ENCODE measurements at places on chromosomes 4 and X.
A peak's percentile ranks its signal among the peaks of the same experiment; 100 is the strongest.

DNA sequence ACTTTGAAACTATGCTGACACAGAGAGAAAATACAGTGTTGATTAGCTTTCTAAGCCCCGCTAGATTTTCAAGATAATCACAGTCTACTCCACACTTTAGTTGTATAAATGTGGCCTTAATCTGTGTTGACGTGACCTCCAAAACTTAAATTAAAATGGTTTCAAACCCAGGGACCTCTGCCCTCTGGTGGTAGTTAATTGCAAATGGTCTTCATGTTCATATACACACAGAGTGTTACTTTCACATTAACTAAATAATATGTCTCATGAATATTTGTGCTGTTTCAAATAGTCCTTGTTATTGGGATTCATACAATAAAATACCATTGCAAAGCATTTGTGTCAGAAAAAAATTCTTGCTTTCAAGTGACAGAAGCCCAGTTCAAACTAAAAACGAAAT, 64.3 kb downstream of the TASL start:
- no peak for DNase-seq

DNA sequence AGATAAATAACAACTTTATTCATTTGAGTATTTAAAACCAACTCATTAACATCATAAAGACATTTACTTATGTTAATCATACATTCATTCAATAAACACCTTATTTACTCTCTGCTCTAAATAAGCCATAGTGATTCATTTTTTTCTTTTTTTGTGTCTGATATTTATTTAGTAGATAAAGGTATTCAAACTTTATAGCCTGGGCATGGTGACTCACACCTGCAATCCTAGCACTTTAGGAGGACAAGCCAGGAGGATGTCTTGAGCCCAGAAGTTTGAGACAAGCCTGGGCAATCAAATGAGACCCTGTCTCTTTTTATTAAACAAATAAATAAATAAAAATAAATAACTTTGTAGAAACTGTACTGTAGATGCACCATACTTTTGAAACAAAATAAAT, 771.3 kb upstream of the PCDH7 start:
- no peak for DNase-seq

DNA sequence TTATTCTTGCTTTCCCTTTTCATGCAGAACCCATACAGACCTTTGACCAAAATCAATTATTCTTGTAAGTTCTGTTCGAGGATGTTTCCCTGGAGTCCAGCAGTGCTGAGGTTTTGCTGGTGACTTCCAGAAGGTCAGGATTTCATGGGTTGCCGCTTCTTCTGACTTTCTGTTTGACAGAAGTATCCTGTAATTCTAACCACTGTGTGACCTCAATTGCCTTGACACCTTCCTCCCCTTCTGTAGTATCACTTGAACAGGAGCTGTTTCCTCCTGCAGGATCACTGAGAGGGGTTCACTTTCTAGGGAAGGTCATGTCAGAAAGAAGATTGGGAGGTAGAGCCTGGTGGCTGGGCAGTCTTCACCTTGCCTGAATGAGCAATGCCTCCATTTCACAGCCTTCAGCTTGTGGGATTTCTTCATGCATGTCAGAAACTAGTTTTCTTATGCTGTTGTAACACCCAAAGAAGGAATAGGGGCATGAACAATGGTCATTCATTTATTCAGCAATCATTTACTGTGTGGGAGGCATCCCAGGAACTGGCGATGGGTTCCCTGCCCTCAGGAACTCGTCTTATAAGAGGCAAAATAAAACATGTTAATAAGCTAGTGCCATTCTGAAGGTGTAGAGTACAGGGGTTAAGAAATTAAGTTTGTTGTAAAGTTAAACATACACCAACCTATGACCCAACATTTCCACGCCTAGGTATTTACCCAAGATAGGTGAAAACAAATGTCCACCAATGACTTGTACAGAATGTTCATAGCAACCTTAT, 205.9 kb downstream of the SOWAHB start:
- DNase-seq, result no peak

GRCh38 chrX:134461437-134461836, 1.5 kb downstream of the HPRT1 start:
- no peak for DNase-seq

GRCh38 chr4:38308728-38309311, 348.6 kb downstream of the PTTG2 start:
- DNase-seq, result no peak

GRCh38 chr4:147822128-147822527, 90.2 kb downstream of the ARHGAP10 start:
- DNase-seq, result no peak

DNA sequence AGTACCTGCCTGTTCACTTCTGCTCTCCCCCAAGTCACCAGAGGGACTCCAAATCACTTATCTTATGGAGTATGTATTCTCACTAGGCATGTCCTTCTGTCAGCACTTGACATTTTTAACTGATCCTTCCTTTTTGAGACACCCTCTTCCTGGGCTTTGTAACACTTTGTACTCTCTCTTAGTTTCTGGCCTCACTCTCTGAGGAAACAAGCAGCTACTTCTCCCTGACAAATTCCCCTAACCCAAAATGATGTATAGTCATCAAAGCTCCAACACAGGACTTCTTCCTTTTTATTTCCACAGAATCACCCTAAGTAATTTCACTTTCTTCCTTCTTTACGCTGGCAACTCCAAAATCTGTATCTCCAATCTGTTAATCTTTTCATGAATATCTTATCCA, 101.8 kb downstream of the ARAP2 start:
- no peak for DNase-seq

- DNase-seq, result no peak
These were observed 19.2 kb downstream of the SLC9A7 start for GRCh38 chrX:46739736-46740135.

DNA sequence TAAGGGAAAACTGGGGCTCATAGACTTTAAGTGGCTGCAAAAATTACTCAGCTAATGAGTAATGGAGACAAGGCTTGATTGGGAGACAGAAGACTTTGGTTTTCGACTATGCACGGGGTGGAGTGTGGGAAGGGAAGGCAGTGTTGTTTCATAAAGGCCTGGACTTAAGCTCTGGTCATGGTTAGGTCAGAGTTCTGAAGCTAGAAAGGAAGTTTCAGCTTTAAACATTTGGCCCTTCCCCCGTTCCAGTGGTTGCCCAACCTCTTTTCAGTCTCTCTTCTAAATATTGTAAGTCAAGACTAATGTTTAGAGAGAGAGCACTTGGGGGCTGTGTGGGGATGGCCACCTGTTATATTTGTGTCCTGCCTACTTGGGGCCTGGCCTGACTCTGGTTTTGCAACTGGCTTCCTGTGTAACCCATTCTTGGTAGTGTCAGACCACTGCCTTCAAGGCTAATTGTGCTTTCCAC, 21.0 kb downstream of the MSN start:
- DNase-seq, result no peak

DNA sequence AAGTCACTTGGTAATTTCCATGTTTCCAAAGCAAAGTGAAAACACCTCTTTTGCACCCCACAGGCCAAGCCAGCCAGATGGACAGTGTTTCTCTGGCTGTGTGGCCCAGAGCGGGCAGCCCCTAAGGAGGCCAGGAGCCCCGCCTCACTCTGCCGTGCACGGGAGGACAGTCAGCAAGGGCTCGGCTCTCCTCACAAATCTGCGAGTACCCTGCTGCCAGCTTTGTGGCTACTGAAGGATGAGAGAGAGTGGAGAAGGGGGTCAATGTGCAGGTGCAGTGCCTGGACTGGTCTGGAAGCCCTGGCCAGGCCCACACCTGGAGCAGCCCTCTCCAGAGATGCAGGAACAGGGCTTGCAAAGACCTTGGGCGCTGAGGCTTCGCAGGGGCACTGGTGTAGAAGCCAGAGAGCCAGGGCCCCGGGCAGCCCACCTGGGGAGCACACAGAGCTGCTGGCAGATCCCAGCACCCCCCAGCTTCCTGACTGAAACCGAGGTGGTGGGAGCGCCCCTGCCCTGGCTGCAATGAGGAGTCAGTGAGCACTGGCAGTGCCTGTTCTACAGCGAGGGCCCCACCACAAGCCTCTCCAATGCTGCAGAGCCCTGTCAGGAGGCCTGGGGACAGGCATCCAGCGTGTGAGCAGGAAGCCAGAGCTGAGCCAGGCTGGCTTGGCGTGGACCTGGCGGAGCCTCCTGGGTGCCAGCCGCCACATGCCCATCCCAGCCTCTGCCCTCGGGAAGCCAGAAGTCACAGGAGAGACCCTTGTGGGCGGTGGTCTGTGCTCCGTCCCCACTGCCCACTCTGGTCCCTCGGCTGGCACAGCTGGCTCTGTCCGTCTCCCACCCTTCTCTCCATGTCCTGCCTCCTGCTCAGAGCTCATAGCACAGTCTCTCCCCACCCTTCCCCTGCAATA, 3.9 kb downstream of the SPON2 start:
- no peak for DNase-seq

DNA sequence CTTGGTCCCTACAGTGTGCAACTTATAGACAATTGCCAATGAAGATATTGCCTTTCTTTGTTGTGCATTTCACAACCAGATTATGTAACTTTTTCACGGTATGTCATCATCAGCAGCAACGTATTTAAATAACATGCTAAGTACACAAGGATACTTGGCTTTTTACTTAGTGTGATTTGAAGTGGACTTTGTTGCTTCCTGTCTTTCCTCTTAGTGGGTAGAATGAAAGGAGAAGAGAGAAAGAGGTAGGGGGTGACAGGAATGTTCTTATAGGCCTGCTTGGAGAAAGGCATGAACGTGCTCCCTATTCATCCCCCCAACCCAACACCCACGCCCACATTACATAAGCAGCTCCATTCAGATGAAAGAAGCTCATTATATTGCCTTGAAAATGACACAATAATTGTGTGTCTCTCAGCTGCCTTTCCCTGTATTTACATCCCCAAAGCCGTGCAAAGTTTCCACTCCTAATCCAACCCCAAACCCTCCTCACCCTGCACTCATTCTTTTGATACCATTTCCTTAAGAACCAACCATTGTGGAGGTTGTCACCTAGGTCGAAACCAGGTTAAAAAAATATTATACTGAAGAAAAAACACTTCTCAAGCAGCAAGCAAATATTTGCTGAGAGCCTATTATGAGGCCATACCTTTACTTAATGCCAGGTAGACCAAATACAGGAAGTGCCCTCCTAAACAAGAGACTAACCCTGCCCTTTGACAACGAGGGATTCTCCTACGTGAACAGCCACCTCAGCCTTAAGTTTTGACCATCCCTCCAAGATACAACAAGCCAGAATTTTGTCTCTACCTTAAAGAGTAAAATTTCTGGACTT, 25.2 kb upstream of the GK start:
- DNase-seq, result no peak

DNA sequence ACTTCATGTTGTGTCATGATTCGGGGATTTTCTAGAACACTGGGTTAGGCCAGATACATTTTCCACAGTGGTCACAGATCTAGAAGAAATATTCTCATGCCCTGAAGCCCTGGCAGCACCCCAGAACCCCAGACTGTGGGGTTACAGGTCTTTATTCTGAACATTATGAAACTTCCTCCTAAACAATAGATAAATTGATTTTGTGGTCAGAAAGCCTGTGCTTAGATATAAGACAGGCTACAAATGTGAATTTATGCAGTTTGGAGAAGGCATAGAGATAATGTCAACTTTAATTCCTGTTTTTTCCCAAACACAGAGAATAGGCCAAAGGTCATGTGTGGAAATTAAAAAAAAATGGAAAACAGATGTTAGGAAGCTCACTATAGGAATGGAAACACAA, 492.9 kb downstream of the SPRY1 start:
- DNase-seq, result no peak

- DNase-seq, result no peak
These were observed 270.7 kb downstream of the GRXCR1 start for GRCh38 chr4:43163101-43163792.

- no peak for DNase-seq
These were observed 380.7 kb upstream of the CPXCR1 start for GRCh38 chrX:88366314-88366713.

GRCh38 chr4:17336524-17336961, 175.3 kb downstream of the QDPR start:
- DNase-seq, result peak; percentile 53

GRCh38 chr4:87532907-87533306, 3.7 kb upstream of the SPARCL1 start:
- no peak for DNase-seq

DNA sequence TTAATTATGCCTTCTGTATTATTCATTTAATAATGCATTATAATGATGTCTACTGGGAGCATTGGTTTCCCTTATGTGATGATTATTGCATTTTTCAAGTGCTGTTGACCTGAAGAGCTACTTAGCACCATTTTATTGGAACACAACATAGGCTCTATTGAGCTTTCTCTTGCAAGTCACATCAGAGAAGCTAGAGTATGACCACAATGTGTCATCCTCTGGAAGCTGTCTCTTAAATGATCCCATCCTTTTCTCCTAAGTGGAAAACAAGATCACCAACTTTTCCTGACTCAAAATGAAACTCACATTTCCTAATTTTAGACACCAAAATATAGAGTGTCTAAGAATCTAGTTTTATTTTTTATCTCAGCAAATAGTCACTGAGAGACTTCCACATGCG, 1451.9 kb downstream of the PCDH7 start:
- DNase-seq, result no peak

GRCh38 chr4:1784789-1785591, 8.1 kb upstream of the FGFR3 start:
- DNase-seq, result no peak

- no peak for DNase-seq
These were observed 104.7 kb upstream of the NOCT start for GRCh38 chr4:138910914-138911336.

DNA sequence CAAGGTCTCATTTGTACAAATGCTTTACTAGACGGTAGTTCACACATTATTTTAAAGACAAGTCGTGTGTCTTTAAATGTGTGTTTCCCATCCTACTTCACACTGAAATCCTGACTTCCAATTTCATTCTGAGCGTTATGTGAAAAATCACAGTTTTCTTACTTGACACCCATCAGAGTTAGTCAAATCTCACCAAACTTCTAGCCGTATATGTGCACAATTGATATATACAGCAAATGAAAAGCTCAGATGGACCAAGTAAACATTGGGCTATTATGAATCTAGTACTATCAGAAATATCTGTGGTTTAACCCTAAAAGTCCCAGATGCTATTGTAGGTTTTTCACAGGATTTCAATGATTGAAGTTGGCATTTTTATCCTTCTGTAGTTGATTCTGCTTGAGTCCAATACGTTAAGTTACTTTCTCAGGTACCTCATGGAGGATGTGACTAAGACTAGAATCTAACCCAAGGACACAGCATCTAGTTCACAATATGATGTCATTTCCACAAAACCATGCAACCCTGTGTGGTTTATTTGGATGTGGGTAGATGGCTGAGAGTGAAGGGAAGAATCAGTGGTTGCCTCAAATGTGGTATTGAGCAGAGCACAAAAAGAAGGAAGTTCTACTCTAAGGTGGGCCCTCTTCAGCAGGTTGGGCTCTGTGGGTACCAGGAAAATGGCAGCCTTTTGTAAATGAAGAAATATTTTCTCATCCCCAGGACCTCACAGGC, 22.1 kb upstream of the TRIM60 start:
- DNase-seq, result no peak

Measured in stimulated activated CD4-positive, alpha-beta T cell treated with anti-CD3 and anti-CD28 coated beads, Interleukin-12 subunit alpha, Interleukin-12 subunit beta, amount 100 ng/mL, for 24 hours (primary cell).